ENCODE measurements at places on chromosomes 3 and 15.

DNA sequence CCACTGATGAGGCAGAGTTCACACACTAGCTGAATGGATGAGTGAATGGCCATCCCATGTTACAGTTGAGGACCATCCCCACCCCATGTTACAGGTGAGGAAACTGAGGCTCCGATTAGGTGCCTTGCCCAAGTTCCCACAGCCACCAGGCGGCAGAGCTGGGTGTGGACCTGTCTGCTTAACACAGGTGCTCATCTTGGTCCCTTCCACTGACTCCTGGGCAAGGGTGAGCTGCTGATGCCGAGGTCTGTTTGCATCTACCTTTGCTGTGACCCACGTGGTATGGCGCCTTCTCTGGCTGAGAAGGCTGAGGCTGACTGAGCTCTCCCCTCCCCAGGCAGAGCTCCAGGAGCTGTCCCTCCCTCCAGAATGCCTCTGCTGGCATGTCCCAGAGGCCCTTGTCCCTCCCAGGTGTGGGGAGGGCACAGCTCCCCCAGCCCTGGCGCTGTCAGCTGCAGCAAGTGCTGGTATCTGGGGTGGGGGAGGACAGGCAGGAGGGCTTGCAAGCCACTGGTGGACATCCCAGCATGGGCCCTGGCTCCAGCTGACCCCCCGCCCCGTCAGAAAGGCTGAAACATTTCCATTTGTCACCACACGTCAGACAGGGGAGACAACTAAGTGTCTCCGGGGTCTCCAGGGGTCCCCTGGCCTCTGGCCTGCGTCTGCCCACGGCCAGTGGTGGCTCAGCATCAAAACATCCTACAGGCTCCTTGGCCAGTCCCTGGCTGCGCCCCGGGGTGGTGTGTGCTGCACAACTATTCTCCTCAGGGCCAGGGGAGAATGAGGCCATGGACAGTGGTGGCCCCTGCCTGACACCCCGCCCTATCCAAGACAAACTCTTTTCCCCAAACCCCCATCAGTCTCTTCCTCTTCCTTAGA, 105.4 kb downstream of the ADCY5 start:
- no peak for DNase-seq

- DNase-seq: peak; percentile 61
Observed at GRCh38 chr3:127035677-127036076, 52.8 kb downstream of the PLXNA1 start.

- DNase-seq: no peak
Observed at GRCh38 chr3:141764986-141765385, 1.8 kb downstream of the GRK7 start.

DNA sequence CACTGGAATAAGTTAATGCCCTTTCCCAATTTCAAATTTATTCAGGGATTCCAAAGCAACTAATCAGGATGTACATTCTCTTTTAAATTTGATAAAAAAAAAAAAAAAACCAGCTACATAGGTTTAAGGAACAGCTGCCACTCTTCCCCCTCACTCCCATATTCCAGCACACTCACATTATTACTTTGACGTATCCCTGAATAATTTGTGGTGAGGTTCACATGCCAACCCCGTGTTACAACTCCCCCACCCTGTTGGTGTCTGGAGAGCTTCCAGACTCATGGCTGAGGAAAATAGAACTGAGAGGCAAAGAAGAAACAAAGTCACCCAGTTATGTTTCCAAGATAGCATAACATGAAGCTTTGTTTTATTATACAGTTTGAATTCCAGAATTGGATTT, 300.5 kb upstream of the MME start:
- DNase-seq: peak; percentile 22

DNA sequence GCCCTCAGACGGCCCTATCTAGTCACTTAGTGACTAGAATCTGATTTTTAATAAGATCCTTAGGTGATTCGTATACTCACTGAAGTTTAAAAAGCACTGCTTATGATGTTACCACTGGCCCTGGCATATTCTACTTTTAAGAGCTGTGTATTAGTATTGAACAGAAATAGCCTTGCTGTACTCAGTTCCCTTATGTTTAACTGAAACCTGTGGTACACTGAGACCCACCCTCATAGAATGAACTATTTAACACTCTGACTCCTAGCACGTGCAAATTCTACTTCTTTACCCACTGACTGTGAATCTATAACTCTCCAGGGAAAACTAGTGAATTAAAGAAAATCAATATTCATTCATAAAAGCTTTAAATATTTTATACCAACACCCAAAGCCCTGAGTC, 108.9 kb downstream of the CCNL1 start:
- no peak for DNase-seq

GRCh38 chr3:62415312-62415801, 42.0 kb upstream of the FEZF2 start:
- no peak for DNase-seq

Measured in epithelial cell of prostate (primary cell).